ENCODE measurements at places on chromosomes 11 and 22.

- no peak for DNase-seq
These were observed 13.1 kb downstream of the ADM start for GRCh38 chr11:10317776-10318526.

GRCh38 chr11:73215191-73216134 is 2.6 kb upstream of the P2RY2 start:
- DNase-seq: no peak

GRCh38 chr11:125945011-125945796 is 640 bp upstream of the VSIG10L2 start:
- DNase-seq: no peak

- DNase-seq: no peak
These were observed 163.0 kb upstream of the CCDC179 start for GRCh38 chr11:23023319-23023718.

- DNase-seq: no peak
These were observed 965 bp upstream of the PAMR1 start for GRCh38 chr11:35526370-35526792.

- no peak for DNase-seq
These were observed 21.6 kb downstream of the INCENP start for GRCh38 chr11:62145261-62145871.

GRCh38 chr11:72863916-72864315 is 49.7 kb downstream of the ATG16L2 start:
- DNase-seq: no peak

- DNase-seq: peak; percentile 18
These were observed 15.4 kb downstream of the FAM181B start for GRCh38 chr11:82718307-82718706.

DNA sequence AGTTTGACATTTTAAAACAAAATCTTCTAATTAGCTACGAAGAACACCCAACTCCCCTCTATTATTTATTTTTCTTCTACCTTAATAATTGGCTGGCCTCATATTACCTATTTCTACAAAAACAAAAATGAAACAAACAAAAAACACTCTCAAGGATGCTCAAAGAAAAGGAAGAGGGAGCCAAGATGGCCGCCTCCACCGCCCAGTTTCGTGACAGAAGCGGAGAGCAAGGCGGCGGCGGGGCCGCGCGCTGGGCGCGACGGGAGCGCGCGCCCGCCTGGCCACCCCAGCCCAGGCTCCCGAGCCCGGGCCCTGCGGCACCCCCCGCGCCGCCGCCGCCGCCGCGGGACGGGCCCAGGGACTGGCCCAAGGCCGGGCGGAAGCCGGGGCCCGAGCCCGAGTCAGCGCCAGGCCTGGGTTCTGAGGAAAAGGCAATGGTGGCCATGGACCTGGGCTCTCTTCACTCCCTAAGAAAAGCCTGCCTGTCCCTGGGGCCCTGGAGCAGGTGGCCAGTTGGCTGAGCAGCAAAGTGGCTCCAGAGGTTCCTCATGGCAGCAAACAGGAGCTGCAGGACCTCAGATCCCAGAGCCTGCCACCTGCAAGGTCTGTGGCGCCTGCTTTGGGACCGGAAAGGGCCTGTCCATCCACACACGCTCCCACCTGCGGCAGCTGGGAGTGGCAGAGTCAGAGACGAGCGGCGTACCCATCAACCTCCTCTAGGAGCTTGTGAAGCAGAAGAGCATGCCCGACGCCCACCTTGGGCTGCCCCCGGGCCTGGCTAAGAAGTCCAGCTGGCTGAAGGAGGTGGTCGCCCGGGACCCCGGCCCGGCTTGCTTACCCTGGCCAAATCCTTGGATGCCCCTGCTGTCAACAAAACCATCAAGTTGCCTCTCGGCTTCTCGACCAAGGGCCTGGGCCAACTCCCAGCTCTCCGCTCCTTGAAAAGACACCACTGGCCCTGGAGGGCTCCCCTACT is 543.2 kb upstream of the CCDC179 start:
- DNase-seq: no peak

- DNase-seq: no peak
These were observed 73.9 kb downstream of the BDNF start for GRCh38 chr11:27626269-27626937.

- DNase-seq: no peak
These were observed 23.7 kb downstream of the SNU13 start for GRCh38 chr22:41664951-41665350.

DNA sequence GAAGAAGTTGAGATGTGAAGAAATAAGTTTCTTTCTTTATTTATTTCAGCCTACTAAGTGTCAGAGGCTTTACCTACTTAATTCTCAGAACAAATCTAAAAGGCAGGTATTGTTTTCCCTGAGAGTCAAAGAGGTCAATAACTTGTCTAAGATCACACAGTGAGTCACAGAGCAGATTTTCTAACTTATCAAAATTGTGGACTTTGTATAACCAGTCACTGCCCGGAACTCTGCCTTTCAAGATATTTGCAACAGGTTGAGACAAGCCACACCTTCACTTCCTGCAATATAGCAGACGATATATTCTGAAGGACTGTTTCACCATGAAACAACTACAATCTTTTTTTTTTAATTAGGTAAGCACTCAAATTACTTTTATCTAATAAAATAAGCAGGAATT is 10.5 kb upstream of the MMP3 start:
- DNase-seq: no peak

GRCh38 chr11:10784232-10785145 is 24.2 kb downstream of the EIF4G2 start:
- DNase-seq: no peak

GRCh38 chr11:113282898-113283437 is 31.4 kb upstream of the TTC12 start:
- DNase-seq: no peak

- DNase-seq: no peak
These were observed 154.4 kb downstream of the SBF2 start for GRCh38 chr11:10139656-10140055.

DNA sequence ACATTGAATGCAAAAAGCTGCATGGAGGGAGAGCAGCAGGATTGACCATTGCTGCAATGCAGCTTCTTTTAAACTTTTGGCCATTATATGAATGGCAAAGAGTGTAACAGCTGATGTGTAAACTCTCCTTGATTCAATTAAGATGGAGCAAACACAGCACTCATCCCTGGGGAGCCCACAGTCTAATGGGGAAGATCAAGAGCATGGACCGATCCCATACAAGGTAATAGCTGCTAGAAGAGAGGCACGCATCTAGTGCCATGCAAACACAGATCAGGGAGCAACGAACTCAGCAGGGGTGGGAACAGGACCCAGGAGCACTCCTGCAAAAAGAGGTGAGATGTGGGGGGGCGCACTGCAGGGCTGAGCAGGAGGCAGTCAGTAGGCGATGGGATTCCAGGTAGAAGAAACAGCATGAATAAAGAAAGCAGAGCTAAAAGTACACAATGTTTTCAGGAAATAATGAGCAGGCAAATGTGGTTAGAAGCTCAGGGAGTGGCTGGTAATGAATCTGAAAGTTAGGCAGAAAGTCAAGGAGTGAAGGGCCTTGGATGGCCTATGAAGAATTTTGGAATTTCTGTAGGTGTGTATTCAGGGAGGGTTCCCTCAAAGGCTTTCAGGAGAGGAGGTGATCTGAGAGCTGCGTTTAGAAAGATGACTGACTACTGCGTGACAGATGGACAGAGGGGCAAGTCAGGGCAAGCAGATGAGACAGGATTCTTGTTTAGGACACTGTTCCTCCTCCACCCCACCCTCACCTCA is 17.2 kb upstream of the BMAL1 start:
- no peak for DNase-seq

DNA sequence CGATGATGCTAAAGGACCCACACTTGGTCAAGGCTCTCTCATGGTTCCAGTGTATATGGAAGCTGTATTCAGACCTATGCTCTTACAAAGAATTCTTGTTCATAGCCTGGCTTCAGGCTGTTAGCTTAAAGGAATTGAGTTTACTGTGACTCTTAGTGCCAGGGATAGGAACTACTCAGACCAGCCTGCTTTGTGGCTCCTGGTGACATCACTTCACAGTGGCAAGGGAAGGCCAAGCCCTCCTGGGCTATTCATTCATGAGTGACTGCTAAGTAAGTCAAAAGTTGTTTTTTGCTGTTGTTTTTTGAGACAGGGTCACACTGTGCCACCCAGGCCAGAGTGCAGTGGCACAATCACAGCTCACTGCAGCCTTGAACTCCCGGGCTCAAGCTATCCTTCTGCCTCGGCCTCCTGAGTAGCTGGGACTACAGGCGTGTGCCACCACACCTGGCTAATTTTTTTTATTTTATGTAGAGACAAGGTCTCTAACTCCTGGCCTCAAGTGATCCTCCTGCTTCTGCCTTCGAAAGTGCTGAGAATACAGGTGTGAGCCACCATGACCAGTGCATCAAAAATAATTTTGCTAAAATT is 9.6 kb downstream of the ART5 start:
- no peak for DNase-seq

GRCh38 chr11:43689167-43689566 is 8.6 kb downstream of the HSD17B12 start:
- DNase-seq: no peak

DNA sequence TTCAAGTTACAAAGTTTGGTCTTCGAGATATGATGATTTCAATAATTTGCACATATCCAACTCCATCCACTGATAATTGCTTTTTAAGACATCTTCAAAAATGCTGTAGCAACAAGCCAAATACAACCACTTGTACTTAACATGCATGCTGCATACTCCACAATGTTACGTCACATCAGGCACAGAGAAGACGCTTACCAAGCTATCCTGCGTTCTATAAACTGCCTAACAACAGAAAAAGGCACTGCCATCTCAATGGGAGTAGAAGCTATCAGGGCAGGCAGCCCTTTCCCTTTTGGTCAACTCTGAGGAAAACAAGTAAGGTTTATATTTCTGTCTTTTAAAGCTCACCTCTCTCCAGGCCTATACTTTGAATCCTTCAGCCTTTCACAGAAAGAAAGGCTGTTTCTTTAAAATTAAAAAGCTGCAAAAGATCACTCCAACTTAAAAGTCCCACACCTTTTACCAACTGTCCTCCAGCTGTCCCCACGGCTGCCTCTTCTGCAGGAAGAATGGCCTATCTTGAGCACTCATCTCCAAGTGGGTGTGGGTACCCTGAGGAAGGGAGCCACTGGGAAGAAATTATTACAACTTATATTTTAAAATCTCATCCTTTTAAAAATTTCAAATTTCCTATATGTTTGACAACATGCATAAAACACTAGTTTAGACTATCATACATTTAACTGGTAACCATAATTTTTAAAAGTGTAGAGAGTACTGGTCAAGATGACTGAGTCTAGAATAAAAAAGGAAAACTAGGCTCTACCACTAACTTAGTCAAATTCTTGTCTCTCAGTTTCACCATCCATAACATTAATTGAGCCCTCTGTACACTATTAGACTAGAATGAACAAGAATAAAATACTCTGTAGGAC is 14.5 kb downstream of the PHF21A start:
- no peak for DNase-seq

- no peak for DNase-seq
These were observed 8.8 kb downstream of the RBM14 start for GRCh38 chr11:66625041-66625751.

DNA sequence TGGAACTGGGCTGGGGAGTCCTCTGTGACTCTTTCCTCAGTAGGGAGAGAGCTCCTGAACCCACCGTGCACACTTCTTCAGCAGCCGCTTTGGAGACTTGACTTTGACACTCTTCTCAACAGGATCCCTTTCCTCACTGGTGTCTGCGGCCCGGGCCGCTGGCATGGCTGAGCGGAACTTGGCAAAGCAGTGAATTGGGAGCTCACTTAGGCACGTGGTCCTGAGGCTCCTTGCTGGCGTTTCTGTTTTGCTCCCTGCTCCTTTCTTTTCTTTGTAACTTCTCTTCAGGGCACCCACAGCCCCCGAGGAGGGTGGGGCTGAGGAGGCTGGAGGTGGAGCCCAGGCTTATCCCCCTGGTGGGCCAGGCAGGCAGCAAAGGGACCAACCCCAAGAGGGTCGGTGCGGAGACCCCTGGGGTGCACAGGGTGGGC is 8.4 kb upstream of the KCNQ1OT1 start:
- DNase-seq: no peak

DNA sequence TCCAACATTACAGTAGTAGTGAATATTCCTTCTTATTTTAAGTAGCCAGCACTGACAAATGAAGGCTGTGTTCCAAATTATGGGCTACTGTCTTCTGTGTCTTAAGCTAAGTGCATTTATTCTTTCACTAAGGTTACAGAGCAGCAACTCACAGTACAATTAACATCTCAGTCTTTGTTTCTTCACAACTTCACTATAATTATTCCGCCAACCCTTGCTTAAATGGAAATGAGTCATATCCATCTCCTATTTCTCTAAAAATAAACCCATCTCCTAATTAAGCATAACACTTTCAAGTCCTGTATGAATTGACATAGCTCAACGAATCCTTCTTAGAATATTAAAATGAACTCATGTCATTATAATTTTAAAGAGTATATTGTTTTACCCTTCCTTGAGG is 6.7 kb downstream of the ETS1 start:
- DNase-seq: no peak
